T follicular helper cell (primary cell): ENCODE measurements at places on chromosomes 1 and 21.

DNA sequence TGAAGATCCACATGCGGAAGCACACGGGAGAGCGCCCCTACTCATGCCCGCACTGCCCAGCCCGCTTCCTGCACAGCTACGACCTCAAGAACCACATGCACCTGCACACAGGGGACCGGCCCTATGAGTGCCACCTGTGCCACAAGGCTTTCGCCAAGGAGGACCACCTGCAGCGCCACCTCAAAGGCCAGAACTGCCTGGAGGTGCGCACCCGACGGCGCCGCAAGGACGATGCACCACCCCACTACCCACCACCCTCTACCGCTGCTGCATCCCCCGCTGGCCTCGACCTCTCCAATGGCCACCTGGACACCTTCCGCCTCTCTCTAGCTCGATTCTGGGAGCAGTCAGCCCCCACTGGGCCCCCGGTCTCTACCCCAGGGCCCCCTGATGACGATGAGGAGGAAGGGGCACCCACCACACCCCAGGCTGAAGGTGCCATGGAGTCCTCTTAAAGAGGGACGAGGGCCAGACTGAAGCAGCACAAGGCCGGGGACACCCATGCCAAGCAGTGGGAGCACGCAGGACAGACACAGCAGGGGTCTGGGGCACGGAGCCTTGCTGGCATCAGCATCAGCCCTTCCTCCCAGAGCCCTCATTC, 13.7 kb downstream of the ZBTB7B start:
- DNase-seq, result no peak

GRCh38 chr1:209319549-209319948, 264.0 kb upstream of the CAMK1G start:
- no peak for DNase-seq

DNA sequence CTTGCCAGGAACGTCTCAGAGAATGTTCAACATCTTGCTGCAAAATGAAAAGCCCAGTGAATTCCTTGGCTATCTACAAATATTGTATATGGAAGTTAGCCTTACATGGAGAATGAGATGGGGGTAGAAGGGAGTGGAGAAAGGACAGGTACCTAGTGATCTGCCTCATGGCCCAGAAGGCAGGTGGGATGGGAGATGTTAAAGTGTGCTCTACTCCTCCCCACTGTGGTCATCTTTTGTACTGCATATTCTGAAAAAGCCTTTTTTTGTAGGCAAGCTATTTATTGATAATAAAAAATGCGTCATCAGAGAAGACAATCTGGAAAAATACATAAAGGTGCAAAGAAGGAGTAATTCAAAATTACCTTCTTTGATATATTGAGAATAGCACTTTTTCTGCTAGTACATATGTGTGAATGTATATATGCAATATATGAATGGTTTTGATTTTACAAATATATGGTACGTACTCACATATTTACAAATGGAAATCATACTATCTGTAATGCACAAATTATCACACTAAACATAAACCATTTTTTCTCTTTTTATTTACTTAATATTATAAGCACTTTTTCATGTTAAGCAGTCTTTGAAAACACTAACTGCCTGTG, 19.1 kb upstream of the SLC5A9 start:
- no peak for DNase-seq

DNA sequence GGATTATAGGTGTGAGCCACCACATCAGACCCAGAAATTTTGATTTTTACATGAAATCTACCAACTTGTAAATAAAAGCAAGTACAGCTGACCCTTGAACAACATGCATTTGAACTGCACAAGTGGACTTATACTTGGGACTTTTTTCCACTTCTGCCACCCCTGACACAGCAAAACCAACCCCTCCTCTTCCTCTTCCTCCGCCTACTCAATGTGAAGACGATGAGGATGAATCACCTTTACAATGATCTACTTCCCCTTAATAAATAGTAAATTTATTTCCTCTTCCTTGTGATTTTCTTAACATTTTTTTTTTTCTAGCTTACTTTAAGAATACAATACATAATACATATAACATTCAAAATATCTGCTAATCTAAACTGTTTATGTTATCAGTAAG, 17.5 kb upstream of the YRDC start:
- no peak for DNase-seq

- DNase-seq, result no peak
Measured at GRCh38 chr1:200035956-200036618, 8.6 kb downstream of the NR5A2 start.

DNA sequence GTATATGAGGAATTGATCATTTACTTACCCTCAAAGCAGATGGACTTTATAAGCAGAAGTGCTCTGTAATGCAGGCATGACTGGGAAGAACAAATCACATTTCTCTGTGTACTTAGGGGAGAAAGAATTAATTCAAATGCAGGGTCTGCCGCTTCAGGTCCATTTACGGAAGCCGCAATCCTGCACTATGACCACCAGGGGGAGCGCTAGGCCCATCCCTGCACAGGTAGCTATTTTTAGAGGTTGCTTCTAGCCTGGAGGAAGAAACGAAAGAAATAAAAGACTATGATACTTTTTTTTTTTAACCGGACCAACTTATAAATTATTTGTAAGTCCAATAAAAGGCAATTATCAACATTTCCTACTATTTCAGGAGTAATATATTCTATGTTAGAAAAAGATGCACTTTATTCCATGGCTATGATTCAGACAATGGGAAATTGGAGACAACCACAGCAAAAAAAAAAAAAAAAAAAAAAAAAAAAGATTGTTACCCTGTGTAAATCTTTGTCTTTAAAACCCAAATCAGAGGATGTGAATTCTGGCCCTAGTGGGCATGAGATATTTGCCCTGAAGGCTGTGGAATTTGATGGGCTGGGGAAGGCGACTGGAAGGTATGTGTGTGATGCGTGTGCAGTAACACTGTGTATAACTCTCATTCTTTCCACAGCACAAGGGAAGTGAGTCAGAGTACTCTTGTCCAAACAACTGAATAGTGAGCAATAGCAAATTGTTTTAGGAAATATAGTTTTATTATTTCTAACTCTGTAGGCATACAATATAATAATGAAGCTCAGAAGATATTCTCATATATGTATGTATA, 12.9 kb upstream of the FYB2 start:
- DNase-seq, result peak; percentile 31

GRCh38 chr1:1776672-1777582, 1.3 kb downstream of the NADK start:
- no peak for DNase-seq

- no peak for DNase-seq
Measured at GRCh38 chr1:201191653-201192260, 1.1 kb downstream of the IGFN1 start.

DNA sequence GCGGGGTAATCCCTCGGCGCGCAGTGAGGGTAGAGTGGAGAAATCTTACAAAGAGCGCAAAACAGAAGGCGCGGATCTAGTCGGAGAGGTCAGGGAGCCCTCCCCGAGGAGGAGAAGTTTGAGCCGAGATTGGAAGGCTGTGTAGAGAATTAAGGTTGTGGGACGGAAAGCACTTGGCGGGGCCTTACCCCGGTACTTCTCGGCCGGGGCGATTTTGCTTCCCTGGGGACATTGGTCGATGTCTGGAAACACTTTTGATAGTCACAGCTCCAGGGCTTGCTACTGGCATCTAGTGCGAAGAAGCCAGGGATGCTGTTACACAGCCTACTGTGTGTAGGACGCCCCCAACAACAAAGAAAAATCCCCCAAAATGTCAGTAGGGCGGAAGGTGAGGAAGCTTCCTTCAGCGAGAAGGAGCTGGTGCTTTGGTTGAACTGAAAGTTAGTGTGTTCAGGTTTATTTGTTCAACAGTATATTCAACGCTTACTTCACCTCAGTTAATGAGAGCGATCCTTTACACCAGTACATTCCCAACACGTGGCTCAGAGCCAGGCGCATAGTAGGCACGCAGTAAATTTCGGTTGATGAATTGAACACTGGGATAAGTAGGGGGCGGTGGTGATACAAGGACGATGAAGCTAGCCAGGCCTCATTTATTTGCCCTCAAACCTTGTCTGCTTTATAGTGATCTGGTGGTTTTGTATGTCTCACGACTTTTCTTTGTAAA, 807 bp downstream of the CEP85 start:
- no peak for DNase-seq

DNA sequence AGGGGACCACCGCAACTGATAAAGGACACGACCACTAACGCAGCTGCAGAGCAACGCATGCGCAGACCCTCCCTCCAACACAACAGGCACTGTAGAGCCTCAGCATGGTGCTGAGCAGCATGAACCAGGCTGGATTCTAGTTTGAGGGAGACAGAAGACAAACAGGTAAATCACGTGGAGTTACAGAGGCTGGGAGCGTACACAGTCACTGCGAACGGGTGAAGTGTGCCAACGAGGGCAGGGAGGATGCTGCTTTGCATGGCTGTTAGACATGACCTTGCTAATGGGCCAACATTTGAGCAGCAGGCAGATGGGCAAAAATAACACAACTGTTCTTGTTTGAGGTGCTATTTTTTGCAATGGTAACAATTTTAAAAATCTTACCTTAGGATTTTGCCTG, 55.2 kb upstream of the NADK start:
- DNase-seq, result no peak

- DNase-seq, result no peak
Measured at GRCh38 chr21:14956807-14957206, 108.0 kb downstream of the NRIP1 start.

- DNase-seq, result no peak
Measured at GRCh38 chr1:222243902-222244301, 304.0 kb downstream of the HHIPL2 start.

- DNase-seq, result no peak
Measured at GRCh38 chr1:16020325-16020724, 1.5 kb upstream of the CLCNKA start.

- DNase-seq, result no peak
Measured at GRCh38 chr1:19457607-19458006, 27.7 kb downstream of the CAPZB start.

DNA sequence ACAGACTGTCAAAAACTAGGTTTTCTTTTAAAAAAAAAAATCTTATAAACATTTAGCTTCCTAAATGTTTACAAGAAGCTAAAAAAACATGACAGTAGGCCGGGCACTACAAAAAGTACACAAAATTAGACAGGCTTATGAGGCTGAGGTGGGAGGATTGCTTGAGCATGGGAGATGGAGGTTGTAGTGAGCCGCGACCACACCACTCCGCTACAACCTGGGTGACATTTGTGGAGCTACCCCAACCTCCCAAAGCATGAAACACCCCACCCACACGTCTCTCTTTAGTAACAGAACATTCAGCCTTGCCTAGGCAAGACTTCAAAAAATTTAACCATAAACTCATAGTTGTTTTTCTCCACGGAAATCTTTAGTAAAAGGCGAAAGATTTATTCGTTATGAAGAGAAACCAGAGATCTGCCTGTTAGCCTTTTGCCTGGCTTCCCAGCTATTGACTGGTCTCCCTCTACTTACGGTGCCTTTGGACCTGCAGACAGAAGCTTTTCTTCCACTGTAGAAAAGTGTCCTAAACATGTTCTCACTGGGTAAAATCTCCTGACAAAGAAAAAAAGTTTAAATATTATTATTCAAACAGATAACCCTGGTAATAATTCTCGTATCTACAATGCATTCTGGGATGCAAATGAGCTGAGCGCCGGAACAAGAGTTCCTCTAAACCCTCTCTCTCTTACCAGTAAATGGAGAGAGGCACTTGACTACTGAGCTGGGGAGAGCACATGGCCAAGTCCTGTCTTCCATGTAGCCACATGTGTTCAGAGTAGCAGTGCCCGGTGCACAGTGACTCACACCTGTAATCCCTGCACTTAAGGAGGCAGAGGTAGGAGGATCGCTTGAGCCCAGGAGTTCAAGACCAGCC, 9.2 kb downstream of the RNU5D-1 start:
- peak; percentile 34 for DNase-seq

DNA sequence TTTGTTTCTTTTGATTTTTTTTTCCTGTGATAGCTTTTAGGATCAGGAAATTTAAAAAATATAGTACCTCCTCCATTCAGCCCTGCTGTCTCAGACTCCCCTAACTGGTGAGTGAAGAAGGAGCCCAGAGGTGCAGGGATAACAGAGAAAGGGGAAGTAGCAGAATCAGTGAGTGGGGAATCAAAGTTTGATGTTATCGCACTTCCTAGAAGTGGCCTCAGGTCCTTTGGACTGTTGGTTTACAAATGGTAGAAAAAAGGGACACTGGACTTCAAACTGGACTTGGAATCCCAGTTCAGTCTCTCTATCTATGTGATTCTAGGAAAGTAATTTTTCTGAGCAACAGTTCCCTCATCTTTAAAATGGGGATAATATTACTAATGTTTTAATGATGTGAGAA, 99.5 kb downstream of the FGGY start:
- no peak for DNase-seq

DNA sequence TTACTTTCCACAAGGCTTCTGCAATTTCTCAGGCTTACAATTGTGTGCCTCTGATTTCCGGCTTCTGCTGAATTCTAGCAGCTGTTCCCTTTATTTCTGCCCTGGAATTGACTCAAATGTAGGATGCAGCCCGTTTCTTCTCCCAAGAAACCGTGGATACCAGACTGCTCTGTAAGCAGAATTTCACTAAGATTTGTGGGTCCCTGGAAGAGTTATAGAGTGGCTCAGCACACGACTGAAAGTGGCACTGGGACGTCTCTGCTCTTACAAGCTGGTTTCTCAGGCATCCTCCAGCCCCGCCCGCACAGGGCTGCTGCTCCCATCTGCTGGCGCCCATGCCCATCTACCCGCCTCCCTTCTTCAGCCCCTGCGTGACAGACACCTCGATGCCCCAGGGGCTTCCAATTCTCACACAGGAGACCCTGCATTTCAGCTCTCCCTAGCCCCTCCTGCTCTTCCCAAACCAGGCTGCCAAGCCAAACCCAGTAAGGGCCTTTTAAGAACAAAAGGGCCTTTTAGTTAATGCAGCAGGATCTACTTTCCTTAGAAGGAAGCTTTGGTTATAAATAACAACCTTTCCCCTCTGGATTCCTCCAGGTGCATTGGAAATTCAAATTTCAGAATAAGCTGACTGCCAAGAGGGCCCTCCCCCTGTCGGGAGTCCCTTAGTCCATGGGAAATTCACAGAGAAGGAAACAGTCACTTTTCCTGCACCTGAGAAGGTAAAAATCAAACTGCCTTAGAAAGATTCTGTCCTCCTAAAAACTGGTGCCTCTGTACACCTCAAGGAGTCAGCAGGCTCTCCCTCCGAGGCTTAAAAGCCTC, 45.4 kb upstream of the TENT5B start:
- no peak for DNase-seq

- no peak for DNase-seq
Measured at GRCh38 chr1:163440090-163440489, 118.3 kb downstream of the NUF2 start.

DNA sequence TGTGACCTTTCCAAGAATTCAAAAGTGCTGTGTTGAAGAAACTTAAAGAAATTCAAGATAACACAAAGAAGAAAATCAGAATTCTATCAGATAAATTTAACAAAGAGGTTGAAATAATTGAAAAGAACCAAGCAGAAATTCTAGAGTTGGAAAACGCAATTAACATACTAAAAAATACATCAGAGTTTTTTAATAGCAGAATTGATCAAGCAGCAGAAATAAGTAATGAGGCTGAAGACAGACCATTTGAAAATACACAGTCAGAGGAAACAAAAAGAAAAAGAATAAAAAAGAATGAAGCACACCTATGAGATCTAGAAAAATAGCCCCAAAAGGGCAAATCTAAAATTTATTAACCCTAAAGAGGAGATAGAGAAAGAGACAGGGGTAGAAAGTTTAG, 218.1 kb upstream of the KAZN start:
- no peak for DNase-seq
